ENCODE measurements at places on chromosomes 11 and 22.

GRCh38 chr22:46517255-46517761, 20.1 kb downstream of the CELSR1 start:
- DNase-seq, result no peak

GRCh38 chr11:131584785-131585592, 214.6 kb downstream of the NTM start:
- DNase-seq, result no peak

DNA sequence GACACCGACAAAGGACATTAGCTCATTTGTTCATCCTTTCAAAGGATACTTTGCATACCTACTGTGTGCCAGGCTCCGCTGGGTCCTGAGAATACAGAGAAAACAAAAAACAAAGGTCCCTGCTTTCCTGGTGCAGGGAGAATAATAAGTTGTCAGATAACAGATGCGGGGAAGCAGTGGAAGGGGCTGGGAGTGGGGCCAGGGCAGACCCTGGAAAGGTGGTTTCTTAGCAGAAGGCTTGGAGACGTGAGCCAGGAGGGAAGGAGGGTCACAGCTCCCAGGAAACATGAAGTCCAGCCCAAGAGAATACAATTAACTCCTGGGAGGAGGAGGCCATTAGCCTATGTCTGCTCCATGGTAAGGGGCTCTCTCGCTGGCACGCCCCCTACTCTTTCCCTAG, 9.8 kb upstream of the ANO1 start:
- DNase-seq, result no peak

DNA sequence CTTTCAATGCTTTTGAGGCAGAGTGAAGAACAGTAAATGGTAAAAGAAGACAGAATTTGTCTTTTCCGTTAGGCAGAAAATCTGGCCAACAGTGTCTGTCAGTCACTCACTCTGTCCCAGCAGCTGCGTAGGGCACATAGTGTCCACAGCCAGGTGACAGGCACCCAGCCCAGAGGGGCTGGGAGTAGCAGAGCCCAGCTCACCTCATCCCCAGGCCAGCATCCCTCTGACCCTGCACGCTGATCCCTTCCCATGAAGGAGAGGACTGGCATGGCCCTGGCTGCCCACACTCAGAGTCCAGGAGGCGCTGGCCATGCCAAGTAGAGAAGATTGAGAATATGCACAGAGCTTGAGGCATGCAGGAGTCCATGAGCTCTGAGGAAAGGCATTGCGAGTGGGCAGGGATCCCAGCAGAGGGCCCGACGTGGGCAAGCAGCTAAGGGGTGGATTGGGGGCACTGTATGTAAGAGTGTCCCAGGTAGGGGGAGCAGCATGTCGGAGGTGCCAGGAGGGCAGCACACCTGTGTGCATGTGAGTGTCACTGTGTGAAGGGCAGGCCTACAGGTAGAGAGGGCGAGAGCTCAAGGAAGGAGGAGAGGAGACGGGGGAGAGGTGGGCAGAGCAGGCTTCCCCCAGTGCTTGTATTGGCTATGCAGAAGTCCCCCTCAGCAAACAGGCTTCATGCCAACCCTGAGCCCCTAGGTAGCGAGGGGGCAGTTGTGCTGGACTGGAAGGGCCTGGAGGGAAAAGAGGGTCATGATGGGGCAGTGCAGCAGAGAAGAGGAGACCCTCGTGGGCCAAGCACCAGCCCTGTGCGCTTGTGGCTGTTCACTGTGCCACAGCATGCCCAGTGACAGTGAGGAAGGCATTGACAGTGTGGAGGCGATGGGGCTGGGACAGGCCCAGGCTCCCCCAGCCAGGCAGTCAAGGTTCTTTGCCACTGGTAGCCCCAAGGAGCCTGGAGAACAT, 133.8 kb downstream of the OSBP2 start:
- no peak for DNase-seq

DNA sequence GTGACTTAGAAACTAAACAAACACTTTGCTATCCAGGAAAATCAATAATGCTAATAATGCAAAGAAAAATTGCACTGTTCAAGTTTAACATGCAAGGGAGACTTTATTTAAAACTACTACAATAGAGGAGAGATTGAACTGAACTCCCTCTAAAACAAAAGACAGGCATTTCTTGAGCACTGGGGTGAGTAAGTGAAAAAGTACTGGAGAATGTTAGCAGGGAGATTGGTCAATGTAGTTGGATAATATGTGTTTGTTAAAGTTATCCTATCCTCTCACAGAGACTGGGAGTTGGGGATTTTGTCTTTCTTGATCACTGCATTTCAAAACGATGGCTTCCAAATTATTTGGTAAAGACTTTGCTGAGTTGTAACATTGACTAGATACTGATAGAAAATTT, 77.6 kb downstream of the LUZP2 start:
- DNase-seq, result no peak

GRCh38 chr11:31772412-31772811, 38.7 kb downstream of the PAX6 start:
- no peak for DNase-seq

- no peak for DNase-seq
Measured at GRCh38 chr11:7484645-7485044, 661 bp upstream of the OLFML1 start.

DNA sequence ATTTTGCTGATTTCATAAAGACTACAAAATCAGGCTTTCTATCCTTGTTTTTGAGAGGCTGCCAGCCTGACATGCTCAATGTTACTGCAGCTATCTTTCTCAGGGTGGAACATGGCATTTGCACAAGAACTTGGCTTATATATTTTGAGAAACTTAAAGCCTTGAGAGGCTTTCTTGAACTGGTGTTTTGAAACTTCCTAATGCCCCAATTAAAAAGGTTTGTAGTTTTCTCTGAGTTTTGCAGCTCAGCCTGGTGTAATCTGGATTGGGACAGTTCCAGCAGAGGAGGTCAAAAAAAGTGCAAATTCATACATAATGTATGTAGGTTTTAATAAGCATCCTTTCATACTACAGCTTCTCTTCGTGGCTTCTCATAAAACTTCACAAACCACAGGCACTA, 223.4 kb downstream of the FAM76B start:
- DNase-seq, result no peak

GRCh38 chr22:39003165-39003638, 10.9 kb upstream of the APOBEC3C start:
- peak; percentile 75 for DNase-seq

DNA sequence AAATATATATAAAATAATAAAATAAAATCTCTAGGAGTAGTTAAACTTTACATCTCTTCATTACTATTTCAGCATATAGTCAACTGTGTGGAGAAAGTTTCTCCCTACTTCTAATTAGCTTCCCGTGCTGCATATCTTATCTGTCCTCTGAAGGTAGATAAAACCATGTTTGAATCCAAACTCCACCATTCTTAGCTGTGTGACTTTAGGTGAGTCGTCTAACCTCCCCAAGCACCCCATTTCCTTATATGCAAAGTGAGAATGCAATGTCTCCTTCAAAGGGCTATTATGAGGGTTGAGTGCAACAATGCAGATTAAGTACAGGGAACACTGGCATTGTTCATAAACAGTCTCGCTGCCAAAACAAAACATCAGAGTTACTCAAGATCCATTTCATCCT, 80.8 kb upstream of the DRD2 start:
- DNase-seq, result no peak

DNA sequence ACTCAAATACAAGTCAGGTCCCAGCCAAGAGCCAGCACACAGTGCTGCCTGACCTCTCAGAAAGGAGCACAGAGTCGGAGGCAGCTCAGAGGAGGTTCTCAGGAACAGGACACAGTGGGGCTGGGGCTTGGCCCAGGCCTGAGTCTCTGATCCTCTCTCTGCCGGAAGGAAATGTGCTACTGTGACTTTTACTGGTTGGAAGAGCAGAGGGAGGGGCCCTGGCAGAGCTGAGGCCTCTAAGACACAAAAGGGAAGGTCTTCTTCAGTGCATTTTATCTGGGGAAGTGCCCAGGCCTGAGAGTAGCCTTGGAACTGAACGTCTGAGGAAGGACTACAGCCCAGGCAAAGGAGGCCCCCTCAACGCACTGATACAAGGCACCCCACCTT, 16.2 kb upstream of the CASTOR1 start:
- DNase-seq, result peak; percentile 71

DNA sequence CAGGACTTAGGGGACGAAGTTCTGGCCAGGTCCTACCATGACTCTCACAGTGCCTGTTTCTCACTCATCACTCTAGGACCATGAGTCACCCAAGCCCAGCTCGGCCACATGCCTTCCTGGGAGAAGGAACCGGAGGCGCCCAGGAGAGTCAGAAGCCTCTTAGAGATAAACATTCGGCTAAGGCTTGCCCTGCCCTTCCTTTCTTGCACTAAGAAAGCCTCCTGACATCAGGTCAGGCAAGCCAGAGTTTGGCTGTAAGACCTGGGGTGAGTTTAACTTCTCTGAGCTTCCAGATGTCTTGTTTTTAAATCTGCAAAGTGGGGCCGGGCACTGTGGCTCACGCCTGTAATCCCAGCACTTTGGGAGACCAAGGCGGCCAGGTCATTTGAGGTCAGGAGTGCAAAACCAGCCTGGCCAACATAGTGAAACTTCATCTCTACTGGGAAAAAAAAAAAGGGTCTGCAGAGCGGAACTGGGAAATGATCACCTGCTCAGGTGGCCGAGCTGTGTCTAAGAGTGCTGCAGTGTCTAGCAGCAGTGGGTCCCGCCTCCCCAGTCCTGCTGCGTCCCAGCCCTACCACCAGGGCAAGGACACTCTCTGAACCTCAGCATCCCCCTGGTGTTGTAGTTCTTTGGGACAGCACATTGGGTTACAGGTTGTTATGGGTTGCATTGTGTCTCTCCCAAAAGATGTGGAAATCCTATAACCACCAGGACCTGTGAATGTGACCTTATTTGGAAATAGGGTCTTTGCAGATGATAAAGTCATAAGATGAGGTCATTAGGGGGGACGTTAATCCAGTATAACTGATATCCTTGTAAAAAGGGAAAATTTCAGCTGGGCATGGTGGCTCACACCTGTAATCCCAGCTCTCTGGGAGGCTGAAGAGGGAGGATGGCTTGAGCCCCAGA, 1.8 kb upstream of the CARS1 start:
- no peak for DNase-seq

DNA sequence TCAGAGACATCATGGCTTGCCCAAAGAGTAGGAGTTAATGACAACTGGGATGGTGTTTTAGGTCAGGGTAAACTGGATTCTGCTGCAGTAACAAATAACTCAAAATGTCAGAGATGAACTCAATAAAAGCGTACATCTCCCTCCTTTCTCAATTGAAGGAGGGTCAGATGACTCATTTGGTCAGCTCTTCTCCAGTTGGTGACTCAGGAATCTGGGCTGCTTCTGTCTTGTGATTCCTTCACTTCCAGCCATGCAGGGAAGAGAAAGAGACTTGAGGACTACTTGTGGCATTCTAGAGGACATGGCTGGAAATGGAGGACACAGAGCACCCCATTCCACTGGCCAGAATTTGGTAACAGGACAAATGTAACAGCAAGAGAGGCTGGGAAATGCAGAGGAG, 3.2 kb upstream of the SYT13 start:
- no peak for DNase-seq

- DNase-seq, result no peak
Measured at GRCh38 chr22:47277531-47277930, 515.1 kb downstream of the TBC1D22A start.

DNA sequence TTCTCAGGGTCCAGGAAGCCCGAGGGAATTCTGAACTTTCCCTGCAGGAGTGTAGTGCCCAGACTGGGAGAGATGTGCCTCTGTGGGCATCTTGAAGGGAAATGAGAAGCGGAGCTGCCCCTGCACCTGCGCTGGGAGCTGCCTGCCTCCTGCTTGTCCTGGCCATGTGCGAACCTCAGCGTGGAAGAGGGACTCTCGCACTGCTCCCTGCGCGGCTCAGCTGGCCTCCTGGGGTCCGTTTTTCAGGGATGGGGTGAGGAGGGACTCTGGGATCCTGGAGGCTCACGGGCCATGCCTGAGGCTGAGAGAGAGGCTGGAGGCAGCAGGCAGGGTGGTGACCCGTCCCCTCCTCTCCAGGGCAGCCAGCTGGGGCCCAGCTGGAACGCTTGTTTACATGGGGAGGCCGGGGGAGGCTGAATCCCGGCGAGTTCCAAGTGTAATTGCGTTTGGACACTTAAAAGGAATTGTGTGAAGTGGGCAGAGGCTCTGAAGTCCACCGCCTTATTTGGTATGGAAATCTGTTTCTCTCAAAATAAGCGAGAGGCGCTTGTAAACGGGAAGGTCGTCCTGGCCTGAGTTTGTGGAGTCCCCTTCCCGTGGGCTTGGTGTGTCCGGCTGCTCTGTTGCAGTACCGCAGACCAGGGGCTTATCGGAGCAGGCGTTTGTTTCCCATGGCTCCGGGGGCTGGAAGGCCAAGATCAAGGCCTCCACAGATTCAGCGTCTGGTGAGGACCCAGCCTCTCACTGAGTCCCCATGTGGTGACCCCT, 1.2 kb upstream of the MRGPRF start:
- peak; percentile 82 for DNase-seq

All from uterus (tissue), 4 donors.